A549 treated with ZK216348 at 1 μM for 4 hours (cell line): ENCODE measurements at places on chromosomes 12 and 14. TPM values are rescaled to one million over a fixed set of nuclear protein-coding genes. Genes with fewer than 3 reads are reported as not detected.

Gene ARHGAP9
- 0.53 to 1.2 TPM (median 0.91 TPM) in 4 of 5 replicates, not detected in the other for total RNA-seq

Gene INHBE
- 0.07 to 0.11 TPM in 2 of 5 replicates, not detected in the others for total RNA-seq

Gene GUCY2C
- total RNA-seq: 0.12 TPM in 1 of 5 replicates, not detected in the others

Gene OR4M1
- not detected in 5 replicates for total RNA-seq

Gene RIN3
- 14.5 to 26.1 TPM (median 24.4 TPM) in 5 replicates for total RNA-seq

Gene SLC25A47
- not detected in 5 replicates for total RNA-seq

Gene ASIC1
- 3.8 to 7.6 TPM (median 6.0 TPM) in 5 replicates for total RNA-seq

Gene MGP
- 0.45 TPM in 1 of 5 replicates, not detected in the others for total RNA-seq

Gene TSHR
- total RNA-seq: not detected in 5 replicates

Gene TRAF3
- 20.9 to 25.8 TPM (median 22.6 TPM) in 5 replicates for total RNA-seq

Gene TOMM20L
- not detected in 5 replicates for total RNA-seq

Gene OVCH1
- not detected in 5 replicates for total RNA-seq

Gene CD163L1
- 0.16 to 0.51 TPM (median 0.20 TPM) in 5 replicates for total RNA-seq

Gene METAP2
- 125 to 213 TPM (median 136 TPM) in 5 replicates for total RNA-seq

Gene TAS2R50
- not detected in 5 replicates for total RNA-seq

Gene SLC25A21
- 0.34 to 2.3 TPM (median 0.75 TPM) in 5 replicates for total RNA-seq

Gene KRT2
- not detected in 5 replicates for total RNA-seq

Gene ADCY4
- total RNA-seq: 0.21 TPM in 1 of 5 replicates, not detected in the others

Gene CFAP73
- total RNA-seq: 0.20 TPM in 1 of 5 replicates, not detected in the others

Gene LALBA
- total RNA-seq: not detected in 5 replicates

Gene TAS2R9
- not detected in 5 replicates for total RNA-seq

Gene DNAI7
- total RNA-seq: 0.16 to 0.22 TPM (median 0.18 TPM) in 4 of 5 replicates, not detected in the other

Gene P2RX2
- not detected in 5 replicates for total RNA-seq

Gene TNFAIP2
- total RNA-seq: 245 to 387 TPM (median 358 TPM) in 5 replicates

Gene FAM222A
- total RNA-seq: 3.5 to 6.9 TPM (median 5.2 TPM) in 5 replicates

Gene PTPRR
- 0.18 to 0.57 TPM (median 0.34 TPM) in 4 of 5 replicates, not detected in the other for total RNA-seq

Gene CPNE6
- total RNA-seq: not detected in 5 replicates

Gene ITGB7
- 0.35 to 0.95 TPM (median 0.41 TPM) in 5 replicates for total RNA-seq

Gene BHLHE41
- total RNA-seq: 0.77 to 3.2 TPM (median 1.2 TPM) in 5 replicates

Gene CLEC1A
- total RNA-seq: not detected in 5 replicates

Gene NAB2
- total RNA-seq: 12.9 to 18.3 TPM (median 16.7 TPM) in 5 replicates

Gene CYP46A1
- 0.05 to 0.29 TPM (median 0.13 TPM) in 4 of 5 replicates, not detected in the other for total RNA-seq

Gene MPHOSPH9
- 20.0 to 35.7 TPM (median 23.9 TPM) in 5 replicates for total RNA-seq

Gene CCDC38
- 0.09 to 0.13 TPM in 2 of 5 replicates, not detected in the others for total RNA-seq

Gene RNASE2
- total RNA-seq: not detected in 5 replicates

Gene SCNN1A
- 12.4 to 24.3 TPM (median 21.4 TPM) in 5 replicates for total RNA-seq

Gene SLC6A12
- total RNA-seq: 0.50 to 1.5 TPM (median 0.55 TPM) in 5 replicates

Gene NPFF
- total RNA-seq: not detected in 5 replicates

Gene ADAM20
- not detected in 5 replicates for total RNA-seq

Gene ZNF26
- total RNA-seq: 6.8 to 10.0 TPM (median 7.6 TPM) in 5 replicates

Gene CBLN3
- 0.59 to 2.1 TPM (median 1.1 TPM) in 5 replicates for total RNA-seq

Gene SLC7A8
- total RNA-seq: 0.73 to 1.9 TPM (median 1.4 TPM) in 5 replicates

Gene RASSF8
- 7.2 to 12.6 TPM (median 9.7 TPM) in 5 replicates for total RNA-seq

Gene TCL1B
- total RNA-seq: not detected in 5 replicates

Gene KRT85
- total RNA-seq: not detected in 5 replicates

Gene ISCU
- 85.2 to 101 TPM (median 91.7 TPM) in 5 replicates for total RNA-seq

Gene ATP5MC2
- 468 to 762 TPM (median 683 TPM) in 5 replicates for total RNA-seq

Gene SCFD1
- total RNA-seq: 28.6 to 73.5 TPM (median 37.4 TPM) in 5 replicates

Gene TAS2R13
- total RNA-seq: not detected in 5 replicates

Gene CLEC6A
- not detected in 5 replicates for total RNA-seq

Gene CLEC7A
- not detected in 5 replicates for total RNA-seq
